Activated CD8-positive, alpha-beta T cell treated with anti-CD3 and anti-CD28 coated beads for 36 hours (primary cell): ENCODE measurements at places on chromosomes 2 and 18. TPM values are rescaled to one million over a fixed set of nuclear protein-coding genes. Genes with fewer than 3 reads are reported as not detected.

DNA sequence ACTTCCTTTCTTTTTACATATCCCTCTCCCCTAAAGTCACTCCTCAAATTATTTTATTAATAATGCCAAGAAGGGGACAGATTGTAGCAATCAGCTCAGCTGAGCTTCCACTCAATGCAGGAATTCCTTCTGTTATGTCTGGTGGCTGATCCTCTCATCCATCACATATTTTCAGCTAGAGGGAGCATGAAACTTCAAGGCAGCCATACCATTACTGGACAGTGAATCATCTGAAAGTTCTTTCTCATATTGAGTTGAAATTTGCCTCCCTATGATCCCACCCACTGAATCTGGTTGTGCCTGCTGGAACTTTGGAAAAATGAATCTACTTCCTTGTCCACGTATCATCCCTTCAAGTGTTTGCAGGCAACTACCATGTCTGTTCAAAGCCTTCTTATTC, 11.2 kb downstream of the ZNF385B start:
- H3K27me3 ChIP-seq, result peaks cover 1% of the 10 kb centered on the region
- no peaks in the 10 kb centered on the region for H3K36me3 ChIP-seq
- no peaks in the 10 kb centered on the region for H3K4me1 ChIP-seq
- H3K27ac ChIP-seq, result no peak overlapping the region

- peaks cover 35% of the 10 kb centered on the region for H3K36me3 ChIP-seq
- no peak overlapping the region for H3K27ac ChIP-seq
- H3K4me1 ChIP-seq, result no peaks in the 10 kb centered on the region
Observed at GRCh38 chr18:79283929-79284328, 111.8 kb upstream of the NFATC1 start.

DNA sequence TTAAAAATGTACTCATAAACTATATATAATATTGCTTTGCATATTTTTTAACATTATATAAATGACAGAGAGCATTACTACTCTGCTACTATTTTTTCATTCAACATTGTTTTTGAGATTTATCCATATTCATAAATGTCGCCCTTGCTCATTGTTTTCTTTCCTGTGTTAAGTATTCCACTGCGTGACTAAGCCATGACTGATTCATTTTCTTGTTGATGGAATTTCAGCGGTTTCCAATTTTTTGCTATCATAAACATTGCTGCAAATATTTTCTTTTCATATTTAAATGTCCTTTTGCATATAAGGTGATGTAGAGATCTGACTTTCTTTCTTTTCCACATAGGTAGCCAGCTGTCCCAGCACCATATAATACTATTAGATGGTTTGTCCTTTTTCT, 57.6 kb downstream of the SFXN5 start:
- no peak overlapping the region for H3K4me3 ChIP-seq
- DNase-seq, result no peak
- H3K27me3 ChIP-seq, result no peaks in the 10 kb centered on the region
- no peak overlapping the region for H3K27ac ChIP-seq
- no peaks in the 10 kb centered on the region for H3K4me1 ChIP-seq

GRCh38 chr2:218895326-218895725, 14.7 kb downstream of the WNT10A start:
- no peak for DNase-seq
- H3K27me3 ChIP-seq, result peaks cover 16% of the 10 kb centered on the region
- peak overlapping the region; percentile 79 for H3K4me3 ChIP-seq

- H3K4me1 ChIP-seq, result peaks cover 11% of the 10 kb centered on the region
- peak; percentile 20 for DNase-seq
- peaks cover 2% of the 10 kb centered on the region for H3K36me3 ChIP-seq
- H3K4me3 ChIP-seq, result peak overlapping the region; percentile 33
Observed at GRCh38 chr2:10431797-10432196, 16.3 kb downstream of the ODC1 start.

DNA sequence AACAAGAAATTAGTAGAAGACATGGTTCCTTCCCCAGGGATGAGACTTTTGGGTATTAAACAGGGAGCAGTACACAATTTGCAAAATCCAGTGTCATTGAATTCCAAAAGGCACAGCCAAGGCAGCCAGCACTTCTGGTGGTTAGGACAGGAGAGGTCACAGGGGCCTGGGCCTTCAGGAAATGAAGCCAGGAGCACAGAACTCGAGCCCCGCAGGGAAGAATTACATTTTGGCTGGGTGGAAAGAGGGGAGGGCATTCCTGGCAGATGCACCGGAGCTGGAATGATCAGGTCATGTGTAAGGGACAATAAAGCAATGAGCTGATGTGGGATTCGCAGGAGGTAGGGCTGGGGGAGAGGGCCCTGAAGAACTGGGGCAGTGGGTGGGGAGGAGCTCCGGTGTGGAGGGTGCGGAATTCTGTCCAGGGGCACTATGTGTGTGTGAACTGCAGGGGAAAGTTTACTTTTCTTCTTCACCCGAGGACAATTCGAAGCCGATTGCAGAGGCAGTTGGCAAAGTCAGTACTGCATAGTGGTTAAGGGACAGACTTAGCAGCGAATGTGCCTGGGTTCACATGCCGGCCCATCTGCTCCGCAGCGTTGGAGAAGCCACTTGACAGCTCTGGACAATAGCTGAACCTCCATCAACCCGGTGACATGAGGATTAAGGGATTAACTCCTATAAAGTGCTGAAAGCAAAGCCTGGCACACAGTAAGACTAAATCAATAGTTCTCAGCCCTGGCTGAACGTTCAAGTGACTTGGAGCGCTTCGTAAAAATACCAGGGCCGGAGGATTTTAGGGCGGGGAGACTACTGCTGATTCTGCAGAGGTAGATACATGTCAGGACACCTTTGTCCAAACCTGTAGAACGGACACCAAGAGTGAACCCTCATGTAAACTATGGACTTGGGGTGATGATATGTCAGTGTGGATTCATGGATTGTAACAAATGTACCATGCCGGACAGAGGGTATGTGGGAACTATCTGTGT, 36.4 kb downstream of the ALPK2 start:
- H3K4me1 ChIP-seq, result no peaks in the 10 kb centered on the region
- H3K27me3 ChIP-seq, result no peaks in the 10 kb centered on the region
- no peak overlapping the region for H3K27ac ChIP-seq

- no peaks in the 10 kb centered on the region for H3K27me3 ChIP-seq
- peaks cover 2% of the 10 kb centered on the region for H3K4me1 ChIP-seq
- no peak for DNase-seq
- no peak overlapping the region for H3K27ac ChIP-seq
Observed at GRCh38 chr18:49112031-49112430, 161.3 kb upstream of the SMAD7 start.

DNA sequence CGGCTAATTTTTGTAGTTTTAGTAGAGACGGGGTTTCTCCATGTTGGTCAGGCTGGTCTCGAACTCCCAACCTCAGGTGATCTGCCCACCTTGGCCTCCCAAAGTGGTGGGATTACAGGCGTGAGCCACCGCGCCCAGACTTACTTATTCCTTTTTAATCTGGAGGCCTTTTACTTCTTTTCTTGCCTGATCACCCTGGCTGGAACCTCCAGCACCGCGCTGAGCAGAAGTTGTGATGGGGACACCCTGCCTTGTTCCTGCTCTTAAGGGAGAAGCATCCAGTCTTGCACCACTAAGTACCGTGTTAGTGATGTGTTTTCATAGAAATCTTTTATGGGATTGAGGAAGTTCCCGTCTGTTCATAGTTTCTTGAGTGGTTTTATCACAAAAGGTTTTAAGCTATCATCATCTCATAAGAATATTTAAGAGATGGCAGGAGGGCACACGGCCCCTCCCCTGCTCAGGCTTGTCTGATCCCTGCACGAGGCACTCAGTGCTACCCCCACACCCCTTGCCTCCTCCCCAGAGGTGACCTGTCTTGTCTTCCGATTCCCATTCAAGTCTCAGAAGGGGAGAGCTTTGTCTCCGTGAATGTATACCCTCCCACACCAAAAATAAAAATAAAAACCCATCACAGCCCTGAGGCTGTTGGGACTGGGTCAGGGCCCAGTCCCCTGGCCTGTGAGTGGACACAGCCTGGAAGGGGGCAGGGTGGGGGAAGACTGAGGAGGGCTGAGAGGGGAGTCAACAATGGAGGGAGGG, 65.3 kb upstream of the SMAD7 start:
- no peaks in the 10 kb centered on the region for H3K36me3 ChIP-seq
- no peaks in the 10 kb centered on the region for H3K27me3 ChIP-seq
- no peak overlapping the region for H3K27ac ChIP-seq
- no peaks in the 10 kb centered on the region for H3K4me1 ChIP-seq

- H3K4me1 ChIP-seq, result no peaks in the 10 kb centered on the region
- DNase-seq, result no peak
- no peak overlapping the region for H3K4me3 ChIP-seq
- no peaks in the 10 kb centered on the region for H3K36me3 ChIP-seq
Observed at GRCh38 chr2:49069829-49070228, 84.5 kb downstream of the FSHR start.

- H3K4me1 ChIP-seq, result peaks cover 10% of the 10 kb centered on the region
- peaks cover 25% of the 10 kb centered on the region for H3K36me3 ChIP-seq
- no peak overlapping the region for H3K27ac ChIP-seq
- peak overlapping the region; percentile 23 for H3K4me3 ChIP-seq
Observed at GRCh38 chr2:176079285-176079830, 4.4 kb downstream of the EVX2 start.

DNA sequence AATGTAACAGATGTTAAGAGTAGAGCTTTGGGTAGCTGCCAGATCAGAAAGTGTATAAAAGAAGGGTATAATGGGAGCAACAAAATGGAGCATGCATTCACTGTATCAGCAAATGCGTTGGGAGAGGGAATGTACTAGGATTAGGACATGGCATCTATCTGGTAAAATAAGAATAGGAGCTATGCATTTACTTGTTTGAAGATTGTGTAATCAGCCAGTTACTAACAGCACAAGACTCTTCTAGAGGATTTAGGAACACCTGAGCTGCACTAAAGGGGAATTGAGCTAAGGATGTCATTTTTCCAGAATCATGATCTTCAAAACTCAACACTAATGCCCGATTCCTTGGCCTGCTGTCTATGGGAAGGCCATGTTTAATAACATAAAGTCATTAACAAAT, 394.2 kb upstream of the TNP1 start:
- DNase-seq, result no peak
- H3K27me3 ChIP-seq, result peaks cover 7% of the 10 kb centered on the region
- no peak overlapping the region for H3K27ac ChIP-seq
- no peak overlapping the region for H3K4me3 ChIP-seq
- H3K36me3 ChIP-seq, result no peaks in the 10 kb centered on the region
- no peaks in the 10 kb centered on the region for H3K4me1 ChIP-seq

- H3K4me1 ChIP-seq, result no peaks in the 10 kb centered on the region
- H3K36me3 ChIP-seq, result no peaks in the 10 kb centered on the region
- DNase-seq, result no peak
- no peak overlapping the region for H3K4me3 ChIP-seq
- H3K27ac ChIP-seq, result no peak overlapping the region
- no peaks in the 10 kb centered on the region for H3K27me3 ChIP-seq
Observed at GRCh38 chr2:198961547-198961946, 496.2 kb downstream of the SATB2 start.

DNA sequence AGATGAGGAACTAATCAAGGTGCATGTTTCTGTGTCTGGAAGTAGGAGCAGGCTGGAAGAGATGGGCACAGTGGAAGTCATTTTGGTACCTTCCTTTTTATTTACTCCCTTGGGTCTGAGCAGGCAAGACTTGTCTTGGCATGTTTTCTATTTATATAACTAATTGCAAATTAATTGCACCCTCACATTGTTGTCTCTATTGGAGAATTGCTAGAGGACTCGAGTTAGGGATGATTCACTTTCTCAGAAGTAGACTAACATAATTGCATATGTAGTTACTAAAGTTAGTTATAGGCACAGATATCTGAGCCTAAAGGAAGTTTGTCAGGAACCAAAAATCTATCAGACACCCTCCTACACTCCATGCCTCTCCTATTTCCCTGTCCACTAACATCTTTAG, 92.8 kb upstream of the NRP2 start:
- H3K27ac ChIP-seq, result no peak overlapping the region
- no peaks in the 10 kb centered on the region for H3K36me3 ChIP-seq
- no peak for DNase-seq

DNA sequence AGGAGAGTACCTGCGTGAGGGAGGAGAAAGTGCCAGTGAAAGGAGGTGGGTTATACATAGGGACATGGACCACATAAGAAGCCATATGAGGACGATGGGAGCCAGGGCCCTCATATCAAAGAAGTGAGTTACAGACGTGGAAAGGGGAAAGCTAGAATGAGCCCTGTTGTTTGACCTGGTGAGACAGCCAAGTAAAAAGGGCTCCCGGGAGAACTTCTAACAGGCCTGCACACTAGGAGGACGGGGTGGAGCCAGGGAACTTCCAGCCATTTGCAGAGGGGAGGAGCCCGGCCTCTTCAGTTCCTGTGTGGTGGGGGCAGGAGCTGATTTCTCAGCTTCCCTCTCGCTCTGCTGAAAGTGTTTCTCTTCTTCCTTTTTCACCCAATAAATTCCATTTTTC, 84.1 kb upstream of the SLC66A3 start:
- peak; percentile 19 for DNase-seq
- H3K36me3 ChIP-seq, result no peaks in the 10 kb centered on the region
- H3K27me3 ChIP-seq, result peaks cover 20% of the 10 kb centered on the region
- no peak overlapping the region for H3K27ac ChIP-seq
- no peak overlapping the region for H3K4me3 ChIP-seq

DNA sequence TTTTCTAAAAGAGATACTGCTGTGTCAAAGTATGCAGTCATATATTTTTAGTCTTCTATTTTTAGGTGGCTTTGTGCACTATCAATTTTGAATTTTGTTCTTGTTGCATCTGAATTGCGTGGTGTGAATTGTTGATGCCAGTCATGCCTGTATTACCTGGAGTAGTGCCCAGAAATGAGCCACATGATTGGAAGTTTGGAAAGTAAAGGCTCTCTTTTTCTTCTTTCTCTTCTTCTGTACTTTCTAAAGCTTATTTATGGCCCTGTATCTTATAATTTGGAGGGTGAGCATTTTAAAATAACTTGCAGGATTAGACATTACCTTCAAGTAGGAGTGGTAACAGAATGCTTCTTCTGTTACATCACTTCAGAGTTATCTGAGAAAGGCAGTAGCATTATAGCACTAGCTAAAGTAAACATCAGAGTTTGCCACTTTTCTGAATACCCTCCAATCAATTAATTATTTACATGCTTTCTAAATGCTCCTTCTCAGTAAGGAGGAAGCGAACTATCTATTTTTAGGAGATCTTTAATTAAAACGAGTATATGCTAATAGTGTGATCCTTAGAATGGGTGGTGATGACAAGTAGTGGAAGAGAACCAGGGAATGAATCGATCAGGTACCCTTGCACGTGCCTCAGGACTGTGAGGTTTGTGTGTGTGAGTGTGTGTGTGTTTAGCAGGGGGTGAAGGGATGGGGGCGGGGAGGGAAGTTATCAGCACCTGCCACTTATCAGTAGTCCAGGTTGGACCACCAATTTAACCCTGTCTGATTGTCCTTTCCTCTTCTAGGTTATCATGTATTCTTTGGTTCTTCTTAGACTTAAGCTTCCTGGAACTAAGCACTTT, 112.5 kb downstream of the MAP3K20 start:
- H3K36me3 ChIP-seq, result no peaks in the 10 kb centered on the region
- H3K4me3 ChIP-seq, result no peak overlapping the region
- peaks cover 5% of the 10 kb centered on the region for H3K27me3 ChIP-seq
- peaks cover 3% of the 10 kb centered on the region for H3K4me1 ChIP-seq

ACVR1C gene
- 1.7 TPM for total RNA-seq

MIB1 gene
- total RNA-seq, result 34.6 TPM

ING5 gene
- 41.3 TPM for total RNA-seq
